ENCODE measurements at places on chromosomes 16 and 17.

DNA sequence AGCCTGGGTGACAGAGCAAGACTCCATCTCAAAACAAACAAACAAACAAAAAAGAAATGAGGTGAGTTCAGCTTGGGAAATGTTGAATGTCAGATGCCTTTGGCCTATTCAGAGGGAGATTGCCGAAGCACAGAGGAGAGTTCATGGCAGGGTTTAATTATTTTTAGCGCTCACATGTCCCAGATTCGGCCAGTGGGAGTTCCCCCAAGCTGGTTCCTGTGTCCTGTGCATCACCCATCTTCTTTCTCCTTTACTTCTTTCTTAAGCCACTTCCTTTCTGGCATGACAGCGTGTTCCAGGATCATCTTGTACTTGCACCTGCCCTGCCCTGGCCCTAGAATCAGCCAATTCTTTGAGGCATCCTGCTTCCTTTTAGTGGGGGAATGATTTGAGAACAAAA, 9.2 kb downstream of the MPV17L start:
- DNase-seq, result peak; percentile 61

DNA sequence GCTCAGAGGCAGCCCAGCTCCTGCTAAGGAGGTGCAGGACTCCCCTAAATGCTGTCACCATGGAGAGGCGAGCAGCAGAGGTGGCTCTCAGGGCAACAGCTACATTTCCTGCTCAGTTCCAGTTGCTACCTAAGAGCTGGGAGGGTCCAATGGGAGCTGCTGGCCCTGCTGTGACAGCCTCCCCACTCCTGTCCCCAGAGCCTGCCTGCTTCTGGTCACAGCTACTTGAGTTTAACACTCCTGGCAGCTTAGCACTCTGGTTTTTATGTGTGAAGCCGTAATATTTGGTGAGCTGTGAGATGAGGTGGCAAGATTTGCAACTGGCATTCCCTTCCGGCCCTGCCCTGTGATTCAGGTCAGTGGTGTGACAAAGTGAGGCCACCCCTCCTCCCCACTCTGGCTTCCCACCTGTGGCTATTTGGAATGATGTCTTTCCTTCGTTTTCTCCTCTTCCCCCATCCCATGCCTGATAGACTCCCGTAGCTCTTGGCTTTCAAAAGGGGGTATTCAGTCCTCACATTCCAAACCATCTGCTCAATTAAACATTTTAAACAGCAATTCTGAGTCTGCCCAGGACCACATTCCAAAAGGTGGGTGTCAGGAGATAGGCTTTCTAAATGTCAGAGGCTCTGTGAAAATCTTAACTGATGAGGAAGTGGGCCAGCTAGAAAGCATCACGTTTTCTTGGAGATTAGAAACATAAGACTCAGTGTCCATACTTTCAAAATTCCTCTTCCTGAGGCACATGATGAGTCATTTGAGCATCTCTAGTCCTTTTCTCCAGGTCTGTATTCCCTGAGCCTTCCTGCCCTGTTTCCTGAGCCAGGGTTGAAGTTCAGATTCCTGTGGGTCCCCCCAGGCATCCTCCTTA, 42.6 kb upstream of the SKAP1 start:
- DNase-seq, result no peak

DNA sequence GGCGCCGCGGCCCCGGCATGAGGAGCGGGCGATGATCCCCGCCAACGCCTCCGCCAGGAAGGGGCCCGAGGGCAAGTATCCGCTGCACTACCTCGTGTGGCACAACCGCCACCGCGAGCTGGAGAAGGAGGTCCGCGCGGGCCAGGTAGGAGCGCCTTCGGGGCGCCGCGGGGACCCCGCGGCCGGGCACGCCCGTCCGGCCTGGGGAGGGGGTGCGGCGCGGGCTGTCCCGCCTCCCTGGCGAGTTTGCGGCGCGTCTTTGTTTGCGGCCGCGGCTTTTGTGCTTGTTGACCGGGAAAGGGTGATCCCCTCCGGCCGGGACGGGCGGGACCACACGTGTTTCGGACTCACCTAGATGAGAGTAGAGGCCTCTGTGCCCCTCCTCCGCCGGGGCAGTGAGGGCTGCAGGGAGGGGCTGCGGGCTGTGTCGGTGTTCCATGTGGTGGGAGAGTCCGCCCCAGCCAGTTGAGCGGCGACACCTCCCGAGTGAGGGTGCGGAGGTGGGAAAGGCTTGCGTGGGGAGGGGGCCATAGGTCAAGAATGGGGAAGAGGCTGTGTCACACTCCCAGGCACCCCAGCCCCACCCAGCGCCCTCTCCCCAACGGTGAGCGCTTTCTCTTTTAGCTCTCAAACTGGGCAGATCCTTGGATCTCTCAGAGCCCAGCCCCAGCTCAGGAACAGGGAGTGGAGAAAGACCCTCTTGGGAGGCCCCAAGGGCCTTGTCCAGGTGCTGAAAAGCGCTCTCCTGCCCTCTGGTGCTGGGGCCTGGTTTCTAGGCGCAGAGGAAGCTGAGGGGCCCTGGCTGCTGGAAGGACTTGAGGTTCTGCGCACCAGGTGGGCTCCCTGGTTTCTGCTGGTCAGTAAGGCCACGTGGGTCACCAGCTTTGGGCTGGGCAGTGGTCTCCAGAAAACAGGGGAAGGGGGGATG, 923 bp downstream of the ANKRD13B start:
- no peak for DNase-seq

- DNase-seq, result no peak
These were observed 6.5 kb downstream of the GOSR2 start for GRCh38 chr17:46929413-46929812.

Data from right atrium auricular region (tissue), 2 donors.